ENCODE measurements at places on chromosomes 12 and 14. TPM values are rescaled to one million over a fixed set of nuclear protein-coding genes. Genes with fewer than 3 reads are reported as not detected.
A peak's percentile ranks its signal among the peaks of the same experiment; 100 is the strongest.

GRCh38 chr14:102675396-102675795 lies 82.9 kb downstream of the RCOR1 start:
- DNase-seq, result no peak

SAMD15 gene
- total RNA-seq, result 0.23 TPM

GRCh38 chr12:52873513-52873831 lies 24.7 kb upstream of the KRT78 start:
- no peak for DNase-seq

GRCh38 chr12:88036353-88036965 lies 7.3 kb upstream of the C12orf50 start:
- no peak for DNase-seq

DNA sequence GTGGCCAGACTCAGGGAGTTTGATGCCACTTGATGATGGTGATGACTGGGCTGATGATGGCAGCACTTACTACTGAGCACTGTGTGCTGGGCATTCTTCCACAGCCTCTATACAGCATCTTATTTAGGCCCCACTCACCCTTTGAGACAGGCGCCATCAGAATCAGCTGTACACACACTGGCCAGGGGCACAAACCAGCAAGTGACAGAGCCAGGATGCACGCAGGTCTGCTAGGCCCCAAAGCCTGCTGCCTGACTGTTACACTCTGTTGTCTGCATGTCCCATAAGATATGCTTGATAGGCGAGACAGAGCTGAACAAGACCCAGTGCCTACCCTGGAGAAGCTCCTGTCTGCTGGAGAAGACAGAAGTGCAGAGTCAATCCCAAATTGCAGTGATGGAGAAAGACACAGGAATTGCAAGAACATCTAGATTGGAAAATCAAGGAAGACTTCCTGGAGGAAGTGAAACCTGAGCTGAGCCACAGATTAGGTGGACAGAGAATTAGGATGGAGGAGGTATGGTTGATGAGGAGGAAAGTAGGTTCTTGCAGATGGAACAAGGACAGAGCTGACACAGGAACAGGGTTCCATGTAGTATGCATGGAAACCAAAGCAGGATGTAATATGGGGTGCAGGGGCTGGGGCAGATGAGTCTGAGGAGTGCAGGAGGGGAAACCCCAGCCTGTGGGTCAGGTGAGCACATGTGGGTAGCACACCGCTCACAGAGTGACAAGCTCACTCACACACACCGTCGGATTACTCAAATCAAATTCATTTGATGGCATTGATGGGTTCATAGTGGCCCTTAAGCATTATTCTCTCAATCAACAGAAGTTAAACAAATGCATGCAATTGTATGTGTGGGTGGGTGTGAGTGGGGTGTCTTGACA lies 117.3 kb downstream of the BEGAIN start:
- DNase-seq, result no peak

DBX2 gene
- total RNA-seq, result not detected

DNA sequence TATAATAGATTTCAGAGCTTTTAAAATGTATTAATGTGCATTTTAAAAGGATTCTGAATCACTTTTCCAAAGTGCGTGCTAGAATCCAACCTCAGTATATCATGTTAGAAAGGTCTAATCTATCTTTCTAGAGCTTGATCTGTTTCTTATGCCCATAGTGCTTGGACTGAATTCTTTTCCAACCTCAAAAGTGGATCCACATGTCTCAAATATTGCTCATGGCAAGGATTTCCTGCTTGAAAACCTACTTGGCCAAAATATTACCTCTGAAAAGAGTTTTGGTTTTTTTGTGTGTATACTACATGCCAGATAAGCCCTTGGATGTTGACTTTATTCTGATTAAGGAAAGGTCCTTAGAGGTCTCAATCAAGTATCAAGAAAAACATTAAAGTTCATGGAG lies 16.9 kb upstream of the SLC6A15 start:
- DNase-seq, result no peak

GRCh38 chr14:71594821-71595220 lies 337.4 kb upstream of the RGS6 start:
- DNase-seq, result peak; percentile 43
